AG20443 (cell line): ENCODE measurements at places on chromosomes 7 and 10.

GRCh38 chr10:131928248-131929095, 27.7 kb downstream of the PPP2R2D start:
- no peak for DNase-seq

GRCh38 chr7:155316427-155317113, 18.9 kb downstream of the INSIG1 start:
- no peak for DNase-seq

DNA sequence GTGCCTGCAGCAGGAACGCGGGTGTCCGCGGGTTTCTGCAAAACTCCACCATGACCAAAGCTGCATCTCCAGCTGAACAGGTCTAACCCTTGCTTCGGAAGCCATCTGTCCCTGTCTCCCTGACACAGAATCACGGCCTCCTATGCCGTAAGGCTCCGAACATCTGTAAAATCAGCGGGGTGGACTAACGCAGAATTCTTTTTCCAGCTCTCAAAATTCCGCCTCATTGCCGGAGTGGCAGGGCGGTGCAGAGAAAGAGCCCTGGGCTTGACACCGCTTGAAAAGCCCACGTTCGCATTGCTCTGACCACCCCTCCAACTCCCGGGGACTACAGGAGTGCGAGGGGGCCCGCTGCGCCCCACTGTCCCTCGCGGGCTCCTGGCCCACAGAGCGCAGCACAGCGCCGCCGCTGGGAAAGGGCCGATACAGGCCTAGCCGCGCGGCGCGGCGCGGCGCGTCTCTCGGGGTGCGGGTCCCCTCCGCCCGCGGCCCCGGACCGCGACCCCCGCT, 409 bp downstream of the DNMBP start:
- DNase-seq: peak; percentile 10

- no peak for DNase-seq
Observed at GRCh38 chr10:120385992-120386391, 71.0 kb upstream of the PLPP4 start.

DNA sequence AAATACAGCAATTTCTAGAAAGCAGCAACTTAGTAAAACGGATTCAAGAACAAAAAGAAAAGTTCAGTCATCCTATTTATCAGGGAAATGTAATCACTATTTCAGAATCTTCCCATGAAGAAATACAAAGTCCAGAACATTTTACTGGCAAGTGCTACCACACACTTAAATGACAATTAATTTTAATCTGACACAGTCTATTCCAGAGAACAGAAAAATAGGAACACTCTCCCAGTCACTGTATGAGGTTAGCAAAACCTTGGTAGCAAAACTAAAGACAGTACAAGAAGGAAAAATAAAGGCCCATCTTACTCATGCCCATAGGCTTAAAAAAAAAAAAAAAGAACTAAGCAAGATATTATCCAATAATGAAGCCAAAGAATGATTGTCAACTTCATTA, 295.8 kb downstream of the CELF2 start:
- DNase-seq: no peak

GRCh38 chr10:3681642-3682554, 103.1 kb downstream of the KLF6 start:
- no peak for DNase-seq

DNA sequence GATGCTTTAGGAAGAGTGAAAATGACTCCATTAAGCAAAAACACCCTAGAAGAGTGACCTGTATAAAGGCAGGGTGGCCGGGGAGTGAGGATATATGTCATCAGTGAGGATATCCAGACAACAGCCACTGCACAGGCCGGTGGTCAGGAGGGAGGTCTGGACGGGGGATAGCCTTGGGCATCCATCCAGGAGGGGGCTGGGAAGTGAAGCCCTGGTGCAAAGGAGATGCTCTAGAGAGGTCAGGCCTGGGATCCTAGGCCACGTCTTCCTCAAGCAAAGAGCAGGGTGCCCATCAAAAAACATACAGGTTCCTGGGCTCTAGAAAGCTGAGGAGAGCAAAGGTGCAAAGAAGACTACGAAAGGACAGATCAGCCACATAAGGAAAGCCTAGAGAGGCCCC, 25.6 kb downstream of the FAM171A1 start:
- DNase-seq: no peak

- DNase-seq: peak; percentile 46
Observed at GRCh38 chr10:113053091-113053490, 103.0 kb downstream of the TCF7L2 start.

- peak; percentile 95 for DNase-seq
Observed at GRCh38 chr10:70267161-70267933, 16.5 kb downstream of the NPFFR1 start.

DNA sequence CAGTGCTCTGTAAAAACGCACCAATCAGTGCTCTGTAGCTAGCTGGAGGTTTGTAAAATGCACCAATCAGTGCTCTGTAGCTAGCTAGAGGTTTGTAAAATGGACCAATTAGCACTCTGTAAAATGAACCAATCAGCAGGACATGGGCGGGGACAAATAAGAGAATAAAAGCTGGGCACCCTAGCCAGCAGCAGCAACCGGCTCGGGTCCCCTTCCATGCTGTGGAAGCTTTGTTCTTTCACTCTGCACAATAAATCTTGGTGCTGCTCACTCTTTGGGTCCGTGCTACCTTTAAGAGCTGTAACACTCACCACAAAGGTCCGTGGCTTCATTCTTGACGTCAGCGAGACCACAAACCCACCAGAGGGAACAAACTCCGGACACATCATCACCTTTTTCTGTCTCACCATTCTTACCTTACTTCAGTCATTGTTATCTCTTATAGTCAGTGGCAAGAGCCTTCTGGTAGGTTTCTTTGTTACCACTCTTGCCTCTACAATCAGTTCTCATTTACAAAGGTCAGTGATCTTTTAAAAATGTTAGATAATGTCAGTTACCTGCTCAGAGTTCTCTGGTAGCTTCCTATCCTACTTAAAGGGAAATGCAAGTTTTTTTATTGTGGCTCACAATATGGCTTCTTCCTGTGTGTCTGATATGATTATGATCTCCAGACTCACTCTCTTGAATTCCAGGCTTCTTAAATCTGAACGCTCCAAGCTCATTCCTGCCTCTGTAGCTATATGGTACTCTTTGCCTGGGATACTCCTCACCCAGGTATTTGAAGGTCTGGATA, 4.5 kb downstream of the STAM start:
- DNase-seq: no peak

- DNase-seq: peak; percentile 79
Observed at GRCh38 chr10:33066558-33067236, 108.7 kb upstream of the ITGB1 start.

GRCh38 chr10:103021150-103021899, 103.2 kb downstream of the CNNM2 start:
- DNase-seq: no peak

- no peak for DNase-seq
Observed at GRCh38 chr7:25392588-25393338, 164.5 kb upstream of the NPVF start.

DNA sequence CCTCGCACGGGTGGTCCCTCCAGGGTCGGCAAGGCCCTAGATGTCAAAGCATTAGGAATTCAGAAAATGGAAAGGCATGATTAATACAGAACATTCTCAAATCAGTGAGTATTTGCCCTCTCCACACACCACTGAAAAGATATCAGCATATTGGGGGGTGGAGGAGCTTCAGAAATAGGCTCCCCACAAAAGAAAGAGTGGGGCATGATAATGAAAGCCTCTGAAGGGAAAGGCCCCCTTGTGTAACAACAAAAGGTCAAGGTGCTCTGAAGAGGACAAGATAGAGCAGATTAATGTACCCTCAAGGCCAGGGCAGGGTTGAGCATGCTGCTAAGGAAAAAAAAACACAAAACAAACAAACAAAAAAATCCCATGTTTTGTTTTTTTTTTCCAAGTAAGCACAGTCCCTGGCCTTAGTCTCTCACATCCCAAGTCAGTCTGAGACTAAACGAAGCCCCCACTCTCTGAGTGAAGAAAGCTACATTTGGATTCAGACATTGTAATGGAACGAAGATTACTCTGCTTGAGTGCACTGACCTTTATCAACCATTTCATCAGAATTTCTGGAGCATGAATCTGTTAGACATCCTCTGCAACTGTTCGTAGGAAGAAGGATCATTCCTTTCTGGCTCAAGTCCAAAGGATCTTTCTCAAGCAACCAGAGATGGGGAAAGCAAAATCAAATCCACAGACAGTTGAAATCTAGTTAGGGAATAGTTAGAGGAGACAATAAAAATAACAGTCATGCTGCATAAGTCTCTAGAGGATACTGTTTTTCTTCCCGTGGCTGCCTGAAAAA, 27.4 kb upstream of the DGKI start:
- DNase-seq: peak; percentile 69

DNA sequence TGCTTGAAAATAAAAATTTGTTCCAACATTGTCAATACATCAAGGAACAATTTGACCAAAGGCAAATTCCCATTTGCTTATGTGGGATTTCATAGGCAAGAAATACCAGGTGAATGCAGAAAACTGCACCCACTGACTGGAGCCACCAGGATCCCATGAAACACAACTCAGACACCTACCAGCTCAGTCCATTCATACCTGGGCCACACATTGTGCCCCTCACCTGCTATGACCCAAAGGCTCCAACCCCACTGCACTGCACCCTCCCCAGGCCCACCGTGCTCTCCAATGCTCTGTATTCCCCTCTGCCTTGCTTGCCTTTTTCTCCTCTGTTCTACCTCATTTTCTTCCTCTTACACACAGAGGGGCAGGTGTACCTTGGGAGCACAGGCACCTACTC, 5.3 kb downstream of the NCAPG2 start:
- no peak for DNase-seq

GRCh38 chr10:128066870-128067382, 59.3 kb downstream of the MKI67 start:
- DNase-seq: no peak

DNA sequence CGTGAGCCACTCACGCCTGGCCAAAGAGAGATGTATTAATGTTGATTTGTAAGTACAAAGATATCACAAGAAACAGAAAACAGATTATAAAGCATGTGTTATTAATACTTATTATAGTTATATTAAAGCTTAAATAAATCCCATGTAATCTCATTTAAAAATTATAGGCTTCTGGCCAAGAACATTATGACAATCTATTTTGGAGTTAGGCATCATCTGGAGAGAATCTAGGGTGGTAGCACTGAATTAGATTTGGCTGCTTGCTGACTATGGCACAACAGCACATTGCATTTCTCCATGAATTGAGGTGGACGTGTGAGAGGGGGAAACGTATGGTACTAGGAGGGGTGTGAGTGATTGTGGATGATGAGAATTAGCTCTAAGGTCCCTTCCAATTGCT, 16.8 kb upstream of the SLC16A12 start:
- no peak for DNase-seq

DNA sequence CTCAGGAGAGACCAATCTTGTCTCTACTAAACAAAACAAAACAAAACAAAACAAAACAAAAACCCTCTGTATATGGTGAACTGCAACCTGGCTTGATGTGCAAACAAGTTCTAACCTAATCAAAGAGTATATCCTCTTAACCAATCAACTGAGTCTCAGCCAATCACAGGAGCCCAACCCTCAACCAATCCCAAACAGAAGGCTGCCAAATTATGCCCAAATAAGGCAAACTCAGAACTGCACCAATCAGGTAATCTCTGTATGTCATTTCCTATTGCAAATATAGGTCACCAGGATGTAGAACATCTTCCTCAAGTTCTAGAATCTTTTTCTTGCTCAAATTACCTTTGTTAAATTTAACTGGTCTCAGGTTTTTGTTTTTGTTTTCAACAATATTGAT, 5.2 kb downstream of the FAM133B start:
- no peak for DNase-seq
